ENCODE measurements at places on chromosomes 5 and 9. TPM values are rescaled to one million over a fixed set of nuclear protein-coding genes. Genes with fewer than 3 reads are reported as not detected.

Gene TSSK1B
- 0.24 TPM for total RNA-seq

Gene PCDHB3
- 2.8 TPM for total RNA-seq

Gene SPATA9
- 0.78 TPM for total RNA-seq

Gene GFRA3
- total RNA-seq = 0.90 TPM

Gene TAL2
- not detected for total RNA-seq

Gene CIZ1
- total RNA-seq = 92.5 TPM

Gene MTX3
- 16.5 TPM for total RNA-seq

Gene PLAC8L1
- total RNA-seq = 1.3 TPM

Gene OBP2B
- not detected for total RNA-seq

Gene RNF208
- total RNA-seq = 3.0 TPM

Gene C6
- total RNA-seq = 0.27 TPM
